Right kidney (tissue), 9 donors: ENCODE measurements at places on chromosomes 5 and 9.

- DNase-seq: no peak
Measured at GRCh38 chr5:9054322-9054721, 491.6 kb downstream of the SEMA5A start.

DNA sequence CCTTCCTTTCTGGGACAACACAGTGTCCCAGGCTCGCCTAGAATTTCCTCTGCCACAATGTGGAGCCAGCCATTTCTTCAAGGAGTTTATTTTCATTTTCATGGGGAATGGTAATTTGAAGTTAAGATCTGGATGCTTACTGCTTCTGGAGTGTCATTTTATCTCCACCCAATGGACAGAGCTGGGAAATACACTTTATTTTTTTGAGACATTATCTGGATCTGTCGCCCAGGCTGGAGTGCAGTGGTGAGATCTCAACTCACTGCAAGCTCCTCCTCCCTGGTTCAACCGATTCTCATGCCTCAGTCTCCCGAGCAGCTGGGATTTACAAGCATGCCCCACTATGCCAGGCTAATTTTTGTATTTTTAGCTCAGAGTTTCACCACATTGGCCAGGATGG, 12.7 kb upstream of the THG1L start:
- DNase-seq: peak; percentile 36

DNA sequence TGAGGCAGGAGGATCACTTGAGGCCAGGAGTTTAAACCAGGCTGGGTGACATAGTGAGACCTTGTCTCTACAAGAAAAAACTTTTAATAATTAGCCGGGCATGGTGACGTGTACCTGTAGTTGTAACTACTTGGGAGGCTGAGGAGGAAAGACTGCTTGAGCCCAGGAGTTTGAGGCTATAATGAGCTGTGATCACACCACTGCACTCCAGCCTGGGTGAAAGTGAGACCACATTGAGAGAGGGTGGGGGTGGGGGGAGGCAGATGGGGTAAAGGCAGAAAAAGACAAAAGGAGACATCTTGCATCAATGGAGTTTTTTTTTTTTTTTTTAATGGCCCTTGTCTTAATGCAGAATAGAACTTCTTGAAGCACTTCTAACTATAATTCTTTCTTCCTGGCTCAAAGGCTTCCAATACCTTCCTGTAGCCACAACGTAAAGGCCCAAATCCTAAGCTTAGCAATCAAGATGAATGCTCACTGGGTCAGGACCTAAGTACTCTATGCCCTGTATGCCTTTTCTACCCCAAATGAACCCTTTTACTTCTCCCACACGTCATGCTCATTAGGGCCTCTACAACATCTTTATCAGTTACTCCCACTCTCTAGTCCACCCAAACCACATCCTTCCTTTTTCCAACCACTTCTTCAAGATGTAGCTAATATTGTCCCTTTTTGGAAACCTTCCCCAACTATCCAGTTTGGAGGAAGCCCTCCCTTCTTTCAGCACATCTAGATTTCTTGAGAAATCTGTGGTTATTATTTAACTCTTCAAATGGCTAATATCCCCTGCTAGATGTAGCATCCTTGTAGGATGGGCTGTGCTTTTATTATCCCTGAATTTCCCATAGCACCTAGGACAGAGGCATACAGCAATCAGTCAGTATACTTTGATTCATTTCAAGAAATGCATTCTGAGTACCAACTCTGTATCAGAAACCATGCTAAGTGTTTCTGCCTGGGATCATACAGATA, 40.8 kb downstream of the CSF2 start:
- DNase-seq: no peak

GRCh38 chr5:135458921-135459331, 6.8 kb upstream of the TIFAB start:
- no peak for DNase-seq

DNA sequence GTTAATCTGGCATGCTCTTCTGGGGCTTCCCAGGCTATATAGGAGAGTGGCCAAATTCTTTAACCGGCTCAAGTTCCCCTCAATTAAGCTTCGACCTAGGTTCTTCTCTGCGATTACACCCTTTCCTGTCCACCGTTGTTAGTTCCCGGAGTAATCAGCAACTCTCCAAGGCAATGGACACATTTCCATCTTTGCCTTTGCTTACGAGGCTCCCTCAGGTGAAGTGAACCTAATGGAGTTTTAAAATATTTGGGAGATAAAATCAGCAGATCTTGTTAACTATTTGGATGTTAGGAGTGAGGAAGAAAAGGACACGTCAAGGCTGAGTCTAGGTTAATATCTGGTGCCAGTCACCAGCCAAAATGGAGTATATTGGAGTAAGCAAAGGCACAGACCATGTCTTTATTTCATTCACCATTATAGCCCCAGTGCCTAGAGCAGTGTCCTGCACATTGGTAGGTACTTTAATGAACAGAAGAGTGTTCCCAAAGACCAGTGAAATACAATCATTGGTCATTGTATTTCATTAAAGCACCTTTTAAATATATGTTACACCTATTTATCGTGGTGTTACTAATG, 515 bp downstream of the UTP15 start:
- DNase-seq: no peak
